ENCODE measurements at places on chromosomes 4 and X.

DNA sequence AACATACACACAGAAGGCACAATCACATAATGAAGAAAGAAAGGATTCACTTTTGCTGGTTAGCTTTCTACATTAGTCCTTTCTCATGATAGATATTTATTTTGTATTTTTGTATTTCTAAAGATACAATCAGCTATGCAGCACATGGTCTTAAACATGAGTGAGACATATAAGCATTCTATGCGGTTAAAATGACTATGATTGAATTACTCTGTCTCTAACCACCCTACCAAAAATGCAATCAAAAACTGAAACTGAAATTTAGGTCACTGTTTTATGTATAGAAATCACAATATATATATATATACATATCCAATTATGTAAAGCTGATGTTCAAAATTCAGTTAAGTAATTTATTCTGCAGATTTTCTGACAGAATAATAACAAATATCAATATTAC lies 21.9 kb downstream of the CXXC4 start:
- DNase-seq, result no peak

DNA sequence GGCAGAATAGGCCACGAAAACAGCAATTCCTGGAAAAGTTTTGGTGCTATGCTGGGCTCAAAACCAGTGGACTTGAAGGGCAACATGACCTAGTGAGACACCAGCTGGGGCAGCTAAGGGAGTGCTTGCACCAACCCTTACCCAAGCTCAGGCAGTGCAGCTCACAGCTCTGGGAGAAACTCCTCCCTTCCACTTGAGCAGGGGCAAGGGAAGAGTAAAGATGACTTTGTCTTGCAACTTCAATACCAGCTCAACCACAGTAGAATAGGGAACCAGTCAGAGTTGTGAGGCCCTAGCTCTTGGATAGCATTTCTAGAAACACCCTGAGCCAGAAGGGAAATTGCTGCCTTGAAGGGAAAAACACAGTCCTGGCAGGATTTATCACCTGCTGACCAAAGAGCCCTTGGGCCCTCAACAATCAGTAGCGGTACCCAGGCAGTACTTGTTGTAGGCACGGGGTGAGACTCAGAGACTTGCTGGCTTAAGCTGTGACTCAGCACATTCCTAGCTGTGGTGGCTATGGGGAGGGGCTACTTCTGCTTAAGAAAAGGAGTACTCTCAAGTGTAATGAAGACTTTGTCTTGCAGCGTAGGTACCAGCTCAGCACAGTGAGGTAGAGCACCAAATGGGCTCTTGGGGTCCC lies 19.7 kb upstream of the ABCG2 start:
- DNase-seq, result no peak

GRCh38 chrX:41029332-41029731 lies 55.9 kb upstream of the USP9X start:
- DNase-seq, result no peak

DNA sequence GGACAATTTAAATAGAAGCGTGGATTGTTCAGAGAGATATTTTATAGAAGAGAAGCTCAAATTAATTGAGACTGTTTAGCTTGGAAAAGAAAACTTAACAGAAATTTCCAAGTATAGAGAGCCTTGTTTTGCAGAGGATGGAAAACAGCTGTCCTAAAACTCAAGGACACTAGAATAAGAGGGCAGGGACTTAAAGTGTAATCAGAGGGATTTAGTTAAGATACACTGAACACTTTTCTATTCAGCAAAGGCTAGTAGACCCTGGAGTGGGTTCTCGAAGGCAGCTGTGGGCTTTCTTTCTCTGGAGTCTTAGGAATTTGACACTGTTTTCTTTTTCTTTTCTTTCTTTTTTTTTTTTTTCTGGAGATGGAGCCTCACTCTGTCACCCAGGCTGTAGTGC lies 92.7 kb upstream of the ARX start:
- no peak for DNase-seq

Data from upper lobe of left lung (tissue), 6 donors.